ENCODE measurements at places on chromosomes 4 and X.

- no peak for DNase-seq
Observed at GRCh38 chr4:106314960-106315359, 1.0 kb downstream of the TBCK start.

- no peak for DNase-seq
Observed at GRCh38 chr4:17786567-17786966, 5.1 kb upstream of the FAM184B start.

GRCh38 chr4:7788694-7789425, 150.8 kb downstream of the AFAP1 start:
- no peak for DNase-seq

- DNase-seq: no peak
Observed at GRCh38 chr4:141247430-141247780, 26.7 kb downstream of the ZNF330 start.

DNA sequence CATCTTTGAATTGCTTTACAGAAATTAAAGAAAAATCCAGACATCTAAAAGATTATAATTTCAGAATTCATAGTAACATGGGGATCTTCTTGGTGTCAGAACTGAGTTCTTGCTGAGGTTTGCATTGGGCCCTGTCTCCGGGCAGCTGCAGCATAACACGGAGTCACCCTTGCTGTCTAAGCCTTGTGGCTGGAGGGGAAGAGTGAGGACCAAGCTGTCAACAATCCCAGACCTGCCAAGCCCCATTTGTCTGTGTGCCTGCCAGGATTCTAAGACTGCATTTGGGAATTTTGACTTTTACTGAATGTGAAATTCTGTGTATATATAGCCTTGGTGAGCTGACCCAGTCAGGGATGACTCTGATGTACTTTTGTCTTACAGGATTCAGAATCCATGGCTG, 25.2 kb upstream of the NAP1L5 start:
- no peak for DNase-seq

DNA sequence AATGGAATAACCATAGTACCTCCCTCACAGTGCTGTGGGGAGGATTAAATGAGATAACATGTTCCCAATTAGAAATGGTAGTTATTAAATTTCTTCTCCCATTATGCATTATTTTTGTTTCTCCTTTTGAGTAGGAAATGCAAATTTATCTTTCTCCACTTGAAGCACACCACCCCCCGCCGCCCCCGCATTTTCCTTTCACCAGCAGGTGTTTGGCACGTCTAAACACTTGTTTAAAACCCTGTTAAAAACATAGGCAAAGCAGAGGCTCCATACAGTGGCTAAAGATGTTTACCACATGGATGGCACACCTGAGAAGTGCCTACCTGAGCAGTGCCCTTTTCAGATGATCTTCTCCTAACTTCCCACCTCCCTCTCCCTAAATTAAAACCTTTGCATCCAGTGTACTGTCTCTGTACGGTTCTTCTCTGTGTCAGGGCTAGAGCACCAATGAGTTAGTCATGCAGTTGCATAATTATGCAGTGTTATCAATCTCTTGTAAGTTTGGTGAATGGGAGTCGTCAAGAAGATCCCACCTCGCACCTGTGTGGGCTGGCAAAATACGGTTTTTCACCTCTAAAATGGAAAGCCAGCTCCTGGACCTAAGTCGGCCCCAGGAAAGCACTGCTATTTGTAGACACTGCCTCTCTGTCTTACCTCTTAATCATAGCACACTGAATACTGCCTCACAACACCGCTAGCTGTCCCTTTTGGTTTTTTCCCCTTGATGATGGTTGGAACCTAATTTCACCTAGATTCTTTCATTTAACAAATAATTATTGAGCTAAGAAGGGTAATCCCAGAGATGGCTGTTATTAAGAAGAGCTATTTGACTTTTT, 122.0 kb downstream of the CT47B1 start:
- no peak for DNase-seq

DNA sequence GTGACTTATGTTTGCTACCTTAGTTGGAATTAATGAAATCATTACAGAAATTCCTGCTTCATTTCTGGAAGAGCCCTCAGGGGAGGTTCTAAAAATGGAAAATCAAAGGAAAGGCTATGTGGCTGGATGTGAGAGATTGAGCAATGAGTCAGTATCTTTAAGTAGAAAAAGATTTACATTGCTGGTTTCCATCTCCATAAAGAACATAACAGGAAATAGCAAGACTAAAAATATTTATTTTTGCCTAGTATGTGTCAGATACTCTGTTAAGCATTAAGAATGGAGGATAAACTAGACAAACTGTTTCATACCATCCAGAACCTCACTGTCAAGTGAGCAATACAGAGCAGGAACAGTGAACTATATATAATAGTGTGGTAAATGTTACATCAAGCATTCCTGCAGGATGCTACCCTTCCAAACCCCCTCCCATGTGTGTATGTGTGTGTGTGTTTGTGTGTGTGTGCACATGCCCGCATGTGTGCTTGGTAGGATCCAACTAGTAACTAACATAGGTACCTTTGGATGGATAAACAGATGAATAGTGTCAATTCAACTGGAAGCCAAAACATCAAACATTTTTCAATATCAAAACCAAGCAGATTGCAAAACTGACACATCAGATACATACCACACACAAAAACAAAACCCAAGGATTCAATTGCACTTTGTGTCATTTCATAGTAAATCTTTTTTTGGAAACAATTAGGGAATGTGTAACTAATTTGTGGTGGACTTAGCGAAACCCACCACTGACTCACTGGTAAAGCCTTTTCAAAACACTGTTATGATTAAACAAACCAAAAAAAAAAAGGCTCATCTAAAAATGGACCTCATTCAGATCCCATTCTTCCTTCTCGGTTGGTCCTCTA, 223.4 kb downstream of the SHROOM3 start:
- no peak for DNase-seq

DNA sequence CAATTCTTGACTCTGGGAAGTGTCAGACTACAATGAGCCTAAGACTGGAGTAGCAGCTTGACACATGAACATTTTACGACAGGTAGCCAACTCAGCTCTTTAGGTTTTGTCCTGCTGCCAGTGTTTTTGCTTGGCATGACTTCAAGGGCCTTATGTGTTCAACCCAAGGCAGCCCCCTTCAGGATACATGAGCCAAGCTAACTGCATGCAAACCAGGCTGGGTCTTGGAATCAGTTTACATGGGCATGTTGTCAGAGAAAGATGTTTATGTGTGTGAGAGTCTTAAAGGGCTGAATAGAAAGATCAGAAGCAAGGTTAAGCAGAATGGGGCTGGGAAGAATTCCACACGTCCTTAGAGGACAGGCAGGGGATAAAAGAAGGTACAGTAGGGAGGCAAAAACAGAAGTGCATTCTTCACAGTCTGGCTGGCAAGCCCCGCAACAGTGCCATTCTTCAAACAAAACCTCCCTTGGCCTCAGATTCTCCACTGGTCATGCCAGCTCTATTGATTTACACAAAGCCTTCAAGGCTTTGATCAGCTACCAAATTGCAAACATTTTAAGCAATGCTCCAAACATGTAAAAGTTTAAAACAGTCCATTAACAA, 97.3 kb downstream of the NKX6-1 start:
- DNase-seq: no peak

DNA sequence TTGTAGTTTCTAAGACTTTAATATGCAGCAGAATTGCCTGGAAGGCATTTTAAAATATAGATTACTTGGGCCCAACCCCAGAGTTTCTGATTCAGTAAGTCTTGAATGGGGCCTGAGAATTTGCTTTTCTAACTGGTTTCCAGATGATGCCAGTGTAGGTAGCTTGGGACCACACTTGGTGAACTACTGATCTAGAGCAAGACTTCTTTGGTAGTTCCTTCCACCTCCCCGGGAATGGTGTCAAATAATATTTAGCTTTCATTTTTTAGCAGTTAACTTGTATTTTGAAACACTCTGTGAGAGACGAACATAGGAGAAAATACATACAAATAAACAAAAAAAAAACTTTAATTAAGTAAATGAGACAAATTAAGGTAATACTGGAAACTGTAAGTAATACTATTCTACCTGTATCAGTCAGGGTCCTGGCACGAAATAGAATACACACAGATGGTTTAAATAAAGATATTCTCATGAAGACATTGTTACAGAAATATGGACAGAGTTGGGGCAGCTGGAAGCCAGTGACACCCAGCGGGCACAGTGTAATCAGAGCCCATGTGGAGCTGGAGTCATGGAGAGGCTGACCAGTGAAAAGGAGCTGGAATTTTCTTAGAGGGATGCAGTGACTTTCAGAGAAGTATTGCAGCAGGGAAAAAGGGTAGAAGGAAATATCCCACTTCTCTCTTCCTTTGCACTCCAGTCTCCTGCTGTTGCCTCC, 905.7 kb downstream of the CCSER1 start:
- DNase-seq: no peak

- peak; percentile 85 for DNase-seq
Observed at GRCh38 chr4:44448521-44449461, at the start of gene KCTD8. KCTD8 (minus strand) TSS chr4:44448809.

GRCh38 chrX:40581336-40581920, 658 bp downstream of the ATP6AP2 start:
- DNase-seq: no peak

- DNase-seq: no peak
Observed at GRCh38 chr4:139872274-139872673, 206.7 kb downstream of the MGST2 start.

DNA sequence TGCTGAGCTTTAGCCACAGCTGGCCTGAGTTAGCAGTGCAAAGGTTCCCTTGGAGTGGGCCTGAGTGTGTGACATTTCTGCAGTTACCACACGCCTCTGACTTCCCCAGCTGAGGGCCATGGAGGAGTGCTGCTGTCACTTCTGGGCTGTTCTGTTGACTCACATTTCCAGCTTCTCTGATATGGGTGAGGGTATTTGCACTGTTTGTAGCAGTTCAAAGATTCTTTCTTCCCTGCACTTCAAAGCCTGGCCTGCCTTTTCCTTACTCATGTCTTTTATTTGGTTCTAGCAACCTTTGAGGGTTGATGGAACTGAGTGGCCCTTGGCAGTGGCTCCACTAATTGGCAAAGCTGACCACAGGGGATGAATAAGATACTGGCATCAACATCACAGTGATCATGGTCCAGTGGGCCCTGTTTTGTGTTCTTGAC, 26.4 kb upstream of the SCML1 start:
- no peak for DNase-seq

GRCh38 chr4:11328401-11328800, 100.3 kb downstream of the HS3ST1 start:
- DNase-seq: no peak

GRCh38 chrX:10821293-10821692, 200.9 kb upstream of the MID1 start:
- no peak for DNase-seq
